Activated CD4-positive, alpha-beta T cell treated with anti-CD3 and anti-CD28 coated beads for 36 hours (primary cell): ENCODE measurements at places on chromosomes 6 and 20. TPM values are rescaled to one million over a fixed set of nuclear protein-coding genes. Genes with fewer than 3 reads are reported as not detected.
A peak's percentile ranks its signal among the peaks of the same experiment; 100 is the strongest.

GRCh38 chr20:706366-706885, 30.8 kb upstream of the SCRT2 start:
- H3K36me3 ChIP-seq = no peaks in the 10 kb centered on the region
- H3K4me1 ChIP-seq = no peaks in the 10 kb centered on the region
- H3K27ac ChIP-seq = no peak overlapping the region
- no peak overlapping the region for H3K4me3 ChIP-seq
- no peak for DNase-seq

DNA sequence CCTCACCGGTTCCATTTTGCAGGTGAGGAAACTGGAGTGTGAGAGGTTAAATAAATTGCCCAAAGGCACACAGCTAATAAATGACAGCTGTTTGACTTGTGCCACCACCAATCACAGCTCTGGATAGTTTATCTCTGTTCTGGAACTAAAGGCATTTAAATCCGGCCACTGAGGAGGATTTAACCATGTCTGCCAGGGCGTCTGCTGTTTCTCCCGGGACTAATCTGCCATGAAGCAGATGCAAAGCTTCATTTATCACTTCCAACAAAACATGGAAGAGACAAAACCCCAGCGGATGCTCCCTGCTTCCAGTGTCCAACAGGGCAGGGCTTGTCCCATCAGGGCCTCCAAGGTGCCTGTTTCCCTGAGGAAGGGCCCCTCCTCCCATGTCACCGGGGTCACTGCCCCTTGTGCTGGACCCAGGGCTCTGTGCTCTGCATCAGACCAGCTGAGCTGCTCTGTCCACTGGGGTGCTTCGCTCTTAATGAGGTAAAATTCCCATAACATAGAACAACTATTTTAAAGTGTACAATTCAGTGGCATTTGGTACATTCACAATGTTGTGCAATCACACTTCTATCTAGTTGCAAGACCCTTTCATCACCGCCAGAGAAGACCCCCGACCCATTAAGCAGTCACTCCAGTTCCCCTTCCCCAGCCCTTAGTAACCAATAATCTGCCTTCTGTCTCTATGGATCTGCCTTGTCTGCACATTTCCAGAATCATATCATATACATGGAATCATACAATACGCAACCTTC, 244.3 kb downstream of the PTPRT start:
- H3K27ac ChIP-seq = no peak overlapping the region
- H3K27me3 ChIP-seq = peaks cover 4% of the 10 kb centered on the region
- H3K36me3 ChIP-seq = no peaks in the 10 kb centered on the region
- H3K4me3 ChIP-seq = no peak overlapping the region
- no peaks in the 10 kb centered on the region for H3K4me1 ChIP-seq
- no peak for DNase-seq

- no peaks in the 10 kb centered on the region for H3K36me3 ChIP-seq
- H3K27me3 ChIP-seq = peaks cover 3% of the 10 kb centered on the region
- H3K27ac ChIP-seq = no peak overlapping the region
- no peak overlapping the region for H3K4me3 ChIP-seq
- no peaks in the 10 kb centered on the region for H3K4me1 ChIP-seq
Observed at GRCh38 chr6:4743062-4743461, 33.1 kb upstream of the CDYL start.

- peaks cover 10% of the 10 kb centered on the region for H3K4me1 ChIP-seq
- DNase-seq = no peak
- H3K4me3 ChIP-seq = no peak overlapping the region
- H3K27me3 ChIP-seq = no peaks in the 10 kb centered on the region
Observed at GRCh38 chr6:117493470-117493869, 11.0 kb downstream of the DCBLD1 start.

DNA sequence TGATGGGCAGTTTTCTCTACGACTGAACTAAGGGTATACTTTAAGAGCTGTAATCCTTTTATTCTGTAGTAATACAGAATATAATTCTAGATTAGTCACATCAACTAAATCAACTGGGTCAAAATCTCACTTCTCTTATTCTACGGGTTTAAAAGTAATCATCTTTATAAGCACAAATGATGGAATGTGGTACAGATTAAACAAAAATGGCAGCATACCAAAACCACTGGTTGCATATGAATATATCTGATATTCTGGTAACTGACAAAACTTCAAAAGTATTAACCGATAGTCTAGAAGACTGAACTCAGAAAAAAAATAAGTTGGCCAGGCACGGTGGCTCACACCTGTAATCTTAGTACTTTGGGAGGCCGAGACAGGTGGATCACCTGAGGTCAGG, 7.0 kb downstream of the SOD2 start:
- H3K27me3 ChIP-seq = no peaks in the 10 kb centered on the region
- peak overlapping the region; percentile 42 for H3K27ac ChIP-seq
- peaks cover 50% of the 10 kb centered on the region for H3K4me1 ChIP-seq
- peaks cover 59% of the 10 kb centered on the region for H3K36me3 ChIP-seq
- H3K4me3 ChIP-seq = no peak overlapping the region
- DNase-seq = no peak

- H3K36me3 ChIP-seq = peaks cover 5% of the 10 kb centered on the region
- no peak for DNase-seq
- H3K27me3 ChIP-seq = peaks cover 35% of the 10 kb centered on the region
- H3K27ac ChIP-seq = no peak overlapping the region
- H3K4me3 ChIP-seq = no peak overlapping the region
- peaks cover 18% of the 10 kb centered on the region for H3K4me1 ChIP-seq
Observed at GRCh38 chr6:33216117-33216649, 7.9 kb downstream of the RING1 start.

NPEPL1 gene
- 15.2 TPM for total RNA-seq

AIF1 gene
- total RNA-seq = 89.2 TPM

TBXT gene
- not detected for total RNA-seq

DACT2 gene
- total RNA-seq = 0.50 TPM

CST5 gene
- total RNA-seq = not detected
